Effector CD8-positive, alpha-beta T cell (primary cell): ENCODE measurements at places on chromosomes 5 and 9.

GRCh38 chr5:165015126-165015525 is 1509.7 kb downstream of the MAT2B start:
- no peak for DNase-seq

- DNase-seq: no peak
Measured at GRCh38 chr5:167602067-167602466, 689.4 kb upstream of the WWC1 start.

DNA sequence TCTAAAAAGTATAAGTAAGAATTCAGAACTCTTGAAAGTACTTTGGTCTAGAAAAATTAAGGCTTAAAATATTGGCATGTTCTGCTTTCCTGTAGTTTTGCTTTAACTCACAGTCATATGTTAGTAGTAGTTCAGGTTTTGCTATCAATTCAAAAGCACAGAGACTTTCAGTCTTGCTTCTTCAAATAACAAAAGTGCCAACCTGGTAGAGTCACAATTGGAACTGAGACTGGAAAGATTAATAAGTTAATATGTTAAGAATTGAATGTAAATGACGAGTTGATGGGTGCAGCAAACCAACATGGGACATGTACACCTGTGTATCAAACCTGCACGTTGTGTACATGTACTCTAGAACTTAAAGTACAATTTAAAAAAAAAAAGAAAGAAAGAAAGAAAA is 822.3 kb downstream of the MTRR start:
- no peak for DNase-seq

- DNase-seq: no peak
Measured at GRCh38 chr5:61831736-61832135, 474.3 kb upstream of the KIF2A start.

DNA sequence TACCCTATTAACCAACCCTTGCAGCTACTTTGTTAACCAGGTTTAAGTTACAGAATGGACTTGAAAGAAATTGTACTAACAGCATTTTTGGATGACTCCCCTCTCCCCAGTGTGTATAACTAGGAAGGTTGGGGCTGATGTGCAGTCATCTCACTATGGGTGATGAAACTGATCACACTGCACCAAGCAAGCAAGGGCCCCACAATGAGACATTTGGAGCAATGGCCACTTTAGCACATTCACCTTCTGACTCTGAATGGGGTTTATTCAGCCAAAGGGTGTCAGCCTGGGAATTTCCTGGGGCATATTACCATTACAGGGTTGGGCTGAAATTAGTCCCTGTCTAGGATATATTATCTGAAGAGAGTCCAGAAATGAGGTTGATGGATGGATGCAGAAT is 18.7 kb upstream of the CYFIP2 start:
- DNase-seq: no peak

- no peak for DNase-seq
Measured at GRCh38 chr5:157518963-157519362, 56.6 kb downstream of the ADAM19 start.
